Karpas-422 (cell line): ENCODE measurements at places on chromosomes 12 and 14.

GRCh38 chr14:68307790-68308168 lies 485.1 kb downstream of the ZFP36L1 start:
- no peak for DNase-seq

GRCh38 chr14:21302013-21302835 lies 22.3 kb downstream of the RPGRIP1 start:
- DNase-seq = no peak

- DNase-seq = peak; percentile 82
Observed at GRCh38 chr14:72443991-72444441, 449.9 kb downstream of the DPF3 start.

GRCh38 chr14:81625343-81625742 lies 91.7 kb upstream of the SEL1L start:
- peak; percentile 82 for DNase-seq

- no peak for DNase-seq
Observed at GRCh38 chr14:69582829-69583228, 8.2 kb upstream of the CCDC177 start.

DNA sequence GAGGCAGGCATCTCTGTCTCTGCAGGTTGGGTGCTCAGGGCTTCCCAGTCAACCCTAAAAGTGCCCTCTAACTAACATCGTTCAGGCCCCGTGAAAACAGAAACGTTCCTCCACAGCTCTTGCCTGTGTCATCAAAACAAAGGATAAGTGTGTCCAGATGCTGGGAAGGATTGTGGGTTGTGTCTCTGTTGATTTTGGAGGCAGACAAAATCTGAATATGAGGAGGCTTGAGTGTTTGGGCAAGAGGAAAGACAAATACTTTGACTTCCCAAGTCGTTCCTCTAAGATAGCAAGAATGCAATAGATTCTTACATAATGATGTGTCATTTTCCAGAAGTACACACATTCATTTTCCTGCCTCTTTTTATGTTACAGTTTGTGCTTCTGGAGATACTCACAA lies 52.9 kb downstream of the SERPINA3 start:
- no peak for DNase-seq

DNA sequence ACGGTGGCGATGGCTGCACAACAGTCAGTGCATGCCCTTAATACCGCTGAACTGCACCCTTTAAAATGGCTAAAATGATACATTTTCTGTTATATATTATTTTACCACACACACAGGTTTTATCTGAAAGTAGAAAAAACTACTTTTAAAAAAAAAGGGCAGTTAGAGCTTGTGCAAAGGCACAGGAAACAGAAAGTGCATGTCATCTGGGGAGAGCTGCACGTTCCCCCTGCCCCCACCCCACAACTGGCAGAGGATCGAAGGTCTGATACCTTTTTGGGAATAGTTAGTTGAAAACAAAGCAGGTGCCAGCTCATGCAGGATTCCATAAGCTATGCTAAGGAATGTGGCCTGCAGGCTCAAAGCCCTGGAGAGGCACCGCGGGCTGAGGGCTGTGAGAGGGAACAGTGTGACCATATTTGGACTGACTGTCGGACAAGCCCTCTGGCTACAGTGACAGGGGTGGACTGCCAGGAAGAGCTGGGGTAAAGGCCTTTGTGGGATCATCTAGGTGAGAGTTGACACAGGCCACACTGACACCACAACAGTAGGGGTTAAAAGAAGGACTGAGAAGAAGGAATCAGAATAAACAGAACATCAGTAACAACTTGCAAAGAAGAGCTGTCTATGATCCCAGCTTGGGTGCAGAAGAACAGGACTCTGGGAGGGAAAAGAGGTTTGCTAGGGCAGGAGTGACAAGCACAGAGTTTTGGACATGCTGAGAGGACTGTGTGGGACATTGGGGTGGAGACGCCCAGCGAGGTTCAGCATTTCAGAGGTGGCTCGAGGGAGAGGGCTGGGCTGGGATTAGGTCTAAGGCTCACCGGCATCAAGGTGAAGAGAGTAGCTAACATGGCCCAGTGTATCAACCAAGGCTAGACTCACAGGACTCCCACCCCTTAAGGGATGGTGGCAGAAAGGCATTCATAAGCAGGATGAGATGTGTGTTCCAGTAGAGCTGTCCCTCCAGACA lies 54.6 kb downstream of the ACTN1 start:
- no peak for DNase-seq

- no peak for DNase-seq
Observed at GRCh38 chr14:71361336-71361735, 454.1 kb downstream of the PCNX1 start.

DNA sequence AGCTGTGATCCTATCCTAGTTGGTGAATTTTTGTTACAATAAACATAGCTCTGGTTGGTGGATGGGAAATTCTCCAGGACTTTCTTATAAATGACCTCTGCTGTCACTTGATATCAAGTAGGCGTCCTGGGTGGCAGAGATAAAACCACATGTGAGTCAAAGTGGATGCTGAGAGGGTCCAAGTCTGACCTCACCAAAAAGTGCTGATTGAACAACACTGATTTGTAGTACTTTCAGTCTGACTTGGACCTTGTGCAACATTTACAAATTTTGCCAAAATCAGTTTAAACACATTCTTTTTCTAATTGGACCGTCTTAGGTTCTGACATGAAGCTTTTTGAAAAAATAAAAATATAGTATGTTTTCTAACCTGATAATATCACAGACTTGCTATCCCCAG lies 585.6 kb downstream of the GALC start:
- DNase-seq = no peak

DNA sequence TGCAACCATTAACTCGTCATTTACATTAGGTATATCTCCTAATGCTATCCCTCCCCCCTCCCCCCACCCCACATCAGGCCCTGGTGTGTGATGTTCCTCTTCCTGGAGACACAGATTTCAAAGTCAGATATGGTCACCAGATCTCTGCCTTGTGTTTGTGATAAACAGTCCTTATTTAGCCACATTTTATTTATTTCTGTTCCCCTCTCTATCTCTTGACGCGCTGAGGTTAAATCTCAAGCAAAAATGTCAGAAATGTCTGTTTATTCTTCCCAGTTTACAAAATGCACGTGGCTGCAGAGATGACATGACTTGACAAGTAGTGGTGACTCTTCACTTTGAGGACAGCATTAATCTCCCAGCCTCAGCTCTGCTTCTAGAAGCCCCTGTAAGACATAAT lies 11.5 kb upstream of the RASSF3 start:
- no peak for DNase-seq

DNA sequence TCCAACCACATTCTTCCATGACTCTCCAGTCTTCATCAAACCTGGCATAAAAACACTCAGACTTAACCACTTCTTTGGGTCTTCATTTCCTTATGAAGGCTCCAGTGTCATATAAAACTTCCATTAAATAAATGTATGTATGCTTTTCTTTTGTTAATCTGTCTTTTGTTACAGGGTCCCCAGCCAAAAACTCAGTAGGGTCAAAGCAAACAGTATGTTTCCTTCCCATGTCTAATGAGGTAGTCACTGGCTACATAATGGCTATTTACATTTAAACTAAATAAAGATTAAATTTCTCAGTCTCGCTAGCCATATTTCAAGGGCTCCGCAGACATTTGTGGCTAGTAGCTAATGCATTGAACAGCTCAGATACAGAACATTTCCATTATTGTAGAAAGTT lies 40.1 kb upstream of the STAB2 start:
- no peak for DNase-seq

DNA sequence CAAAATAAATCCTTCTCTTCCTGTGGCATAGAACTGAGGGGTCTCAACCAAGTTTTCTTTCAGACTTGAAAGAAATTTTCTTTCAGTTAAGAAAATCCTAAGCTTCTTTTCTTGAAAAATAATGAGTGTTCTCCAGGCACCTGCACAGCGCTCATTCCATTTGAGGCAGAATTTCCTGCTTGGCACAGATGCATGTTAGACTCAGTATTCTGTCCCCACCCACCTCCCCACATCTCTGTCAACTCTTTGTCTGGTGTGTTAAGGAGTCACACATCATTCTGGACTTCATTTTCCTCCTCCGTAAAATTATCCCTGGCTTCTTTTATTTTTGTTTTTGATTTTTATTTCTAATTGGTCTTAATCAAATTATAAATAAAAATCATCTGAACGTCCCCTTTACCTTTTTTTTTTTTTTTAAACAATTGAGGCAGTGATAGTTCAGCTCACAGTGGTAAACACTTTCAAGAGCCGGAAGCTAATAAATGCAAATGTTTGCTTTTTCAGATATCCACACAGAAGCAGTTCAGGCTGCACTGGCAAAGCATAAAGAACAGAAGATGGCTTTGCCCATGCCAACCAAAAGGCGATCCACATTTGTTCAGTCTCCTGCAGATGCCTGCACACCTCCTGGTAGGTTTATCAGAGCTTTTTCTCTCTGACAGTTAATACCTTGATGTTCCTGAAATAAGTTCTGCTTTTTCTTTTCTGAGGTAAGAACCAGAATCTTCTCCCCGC lies 104.0 kb upstream of the ATF1 start:
- no peak for DNase-seq

- DNase-seq = no peak
Observed at GRCh38 chr12:47802312-47802711, 17.4 kb downstream of the HDAC7 start.

DNA sequence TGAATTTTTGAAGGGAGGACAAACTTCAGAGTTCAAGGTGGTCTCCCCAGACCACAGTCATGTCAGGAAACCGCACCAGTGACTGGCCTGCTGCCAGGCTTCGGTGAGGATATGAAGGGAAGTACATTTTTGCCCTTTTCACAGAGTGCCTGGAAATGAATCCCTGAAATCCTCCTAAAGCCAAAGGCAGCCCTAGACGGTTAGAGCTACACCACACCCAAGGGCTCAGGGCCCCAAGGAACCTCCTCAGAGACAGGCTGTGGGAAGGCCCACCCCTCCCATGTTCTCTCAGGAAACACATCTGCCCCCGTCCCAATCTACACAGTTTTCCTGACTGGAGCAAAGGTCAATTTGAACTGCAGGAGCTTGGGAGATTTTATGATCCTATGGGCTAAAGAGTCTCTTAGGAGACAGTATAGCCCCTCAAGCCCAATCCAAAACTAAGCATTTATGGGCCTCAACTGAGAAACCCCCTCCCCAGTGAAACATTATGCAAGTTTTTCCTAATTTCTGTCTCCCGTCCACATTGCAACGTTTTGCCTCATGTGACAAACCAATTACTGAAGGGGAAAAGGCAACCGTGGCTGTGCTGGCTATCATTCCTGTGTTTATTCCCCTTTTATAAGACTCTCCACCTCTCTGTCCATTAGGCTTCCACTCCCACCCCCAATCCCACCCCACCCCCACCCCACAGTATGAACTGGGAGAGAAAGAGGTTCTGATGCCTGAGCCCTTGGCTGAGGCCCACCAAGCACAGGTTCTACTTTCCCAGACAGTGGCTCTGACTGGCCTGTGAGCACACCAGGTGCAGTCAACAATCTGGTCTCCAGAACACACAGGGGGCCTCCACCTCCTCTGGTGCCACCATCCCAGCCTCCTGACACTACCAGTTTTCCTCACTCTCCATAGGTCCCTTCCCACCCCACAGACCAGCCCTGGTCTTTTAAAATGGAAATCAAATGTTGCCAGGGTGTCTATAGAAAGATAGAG lies 9.6 kb upstream of the RNASE1 start:
- no peak for DNase-seq

DNA sequence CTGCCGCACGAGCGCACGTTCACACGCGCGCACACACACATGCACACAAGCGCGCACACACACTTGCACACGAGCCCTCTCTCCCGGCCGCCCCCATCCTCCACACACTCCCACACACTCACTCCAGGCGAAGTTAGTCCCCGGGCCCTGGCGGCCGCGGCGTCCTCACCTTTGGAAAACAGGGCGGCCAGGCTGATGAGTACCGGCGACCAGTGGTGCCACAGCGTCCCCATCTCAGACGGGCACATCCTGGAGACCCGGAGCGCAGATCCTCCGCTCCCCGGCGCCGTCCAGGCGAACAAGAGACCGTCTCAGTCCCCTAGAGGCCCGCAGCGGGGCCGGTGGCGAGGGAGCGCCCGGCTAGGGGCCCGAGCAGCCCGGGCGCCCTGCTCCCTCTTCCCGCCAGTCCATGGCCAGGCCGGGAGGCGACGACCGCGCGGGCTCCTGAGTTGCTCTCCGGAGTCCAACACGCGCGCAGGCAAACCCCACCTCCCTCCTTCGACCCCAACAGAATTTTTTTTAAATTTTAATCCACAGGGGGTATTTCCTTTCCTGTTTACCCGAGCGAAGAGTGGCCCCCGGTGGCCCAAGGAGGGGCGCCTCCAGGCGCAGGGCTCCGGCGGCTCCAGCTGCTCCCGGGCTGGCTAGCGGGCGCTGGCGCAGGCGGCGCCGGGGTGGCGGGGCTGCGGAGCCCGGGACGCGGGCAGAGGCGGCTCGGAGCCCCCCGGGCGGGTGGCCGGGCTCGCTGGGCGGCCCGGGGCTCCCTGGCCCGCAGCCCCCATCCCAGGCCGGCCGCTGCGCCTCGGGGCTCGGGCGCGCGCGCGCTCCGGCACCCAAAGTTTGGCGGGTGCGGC lies 506 bp downstream of the TMEM132D start:
- no peak for DNase-seq

GRCh38 chr12:93850481-93851256 lies 173.5 kb downstream of the CRADD start:
- no peak for DNase-seq

DNA sequence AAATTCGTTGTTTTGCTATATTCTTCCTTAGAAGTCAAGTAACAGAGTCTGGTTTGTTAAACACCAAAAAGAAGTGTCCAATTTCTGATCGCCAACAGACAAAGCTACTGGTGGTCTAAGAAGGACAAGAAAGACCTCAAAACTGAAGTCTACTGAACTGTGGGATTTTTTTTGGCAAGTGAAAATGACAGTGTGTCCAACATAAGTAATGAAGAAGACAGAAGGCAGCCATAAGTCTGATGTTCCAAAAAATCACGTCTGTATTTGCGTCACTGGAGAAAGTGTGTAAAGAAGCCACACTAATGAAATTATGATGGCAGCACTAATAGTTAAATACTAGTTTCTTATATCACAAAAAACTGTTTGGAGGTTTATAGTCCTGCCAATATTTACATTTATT lies 32.6 kb downstream of the WASHC3 start:
- no peak for DNase-seq

- DNase-seq = peak; percentile 52
Observed at GRCh38 chr12:122503147-122503751, 2.5 kb upstream of the ZCCHC8 start.

- no peak for DNase-seq
Observed at GRCh38 chr12:10873378-10873777, 10.7 kb downstream of the PRH1 start.
